ENCODE measurements at places on chromosomes 2 and 18. TPM values are rescaled to one million over a fixed set of nuclear protein-coding genes. Genes with fewer than 3 reads are reported as not detected.

TUBB8B gene
- not detected for polyA plus RNA-seq

ASXL3 gene
- not detected for polyA plus RNA-seq

GRCh38 chr2:119429225-119429981, 2.3 kb upstream of the TMEM37 start:
- DNase-seq, result no peak

GRCh38 chr2:27078267-27079194, at the start of gene EMILIN1:
TSS of gene EMILIN1 (plus strand) at chr2:27078615. CDS start at chr2:27079066, 451 bp downstream.
- peak; percentile 33 for DNase-seq

Measured in K562 (cell line).